Upper lobe of left lung (tissue), 6 donors: ENCODE measurements at places on chromosomes 4 and X. TPM values are rescaled to one million over a fixed set of nuclear protein-coding genes. Genes with fewer than 3 reads are reported as not detected.

DNA sequence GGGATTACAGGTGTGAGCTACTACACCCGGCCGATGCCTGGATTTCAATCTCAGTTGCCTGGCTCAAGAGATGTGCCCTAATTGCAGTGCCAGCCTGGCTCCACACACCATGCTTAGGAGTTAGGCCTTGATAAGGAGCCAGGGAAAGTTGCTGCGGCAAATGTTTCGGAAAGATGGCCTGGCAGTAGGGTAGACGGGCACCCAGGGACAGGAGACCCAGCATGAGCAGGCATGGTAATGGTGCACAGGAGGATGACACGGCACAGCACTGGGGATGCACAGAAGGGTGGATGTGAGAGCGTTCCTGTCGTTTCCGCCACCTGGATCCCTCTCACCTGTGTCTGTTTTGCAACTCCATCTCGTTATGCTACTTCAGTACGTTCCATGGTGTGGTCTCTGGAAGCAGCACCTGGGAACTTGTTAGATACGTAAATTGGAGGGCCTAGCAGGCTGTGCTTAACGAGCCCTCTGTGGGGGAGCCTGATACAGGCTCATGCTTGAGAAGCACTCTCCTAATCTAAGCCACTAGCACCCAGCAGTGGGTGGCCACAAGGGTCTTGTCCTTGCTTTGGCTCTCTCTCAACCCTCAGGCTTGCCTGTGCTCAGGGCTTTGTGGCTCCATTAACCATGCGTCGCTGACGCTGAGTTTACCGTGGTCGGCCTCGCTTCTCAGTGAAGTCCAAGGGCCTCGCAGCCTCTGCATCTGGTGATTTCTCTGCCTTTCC lies 20.3 kb downstream of the RNF4 start:
- DNase-seq, result no peak
- peaks cover 47% of the 10 kb centered on the region for H3K36me3 ChIP-seq
- H3K4me3 ChIP-seq, result no peak overlapping the region
- peaks cover 49% of the 10 kb centered on the region for H3K4me1 ChIP-seq
- H3K27me3 ChIP-seq, result no peaks in the 10 kb centered on the region

GRCh38 chr4:165481053-165481835 lies 102.4 kb downstream of the CPE start:
- no peaks in the 10 kb centered on the region for H3K36me3 ChIP-seq
- H3K4me1 ChIP-seq, result no peaks in the 10 kb centered on the region
- DNase-seq, result no peak
- no peak overlapping the region for H3K4me3 ChIP-seq

DNA sequence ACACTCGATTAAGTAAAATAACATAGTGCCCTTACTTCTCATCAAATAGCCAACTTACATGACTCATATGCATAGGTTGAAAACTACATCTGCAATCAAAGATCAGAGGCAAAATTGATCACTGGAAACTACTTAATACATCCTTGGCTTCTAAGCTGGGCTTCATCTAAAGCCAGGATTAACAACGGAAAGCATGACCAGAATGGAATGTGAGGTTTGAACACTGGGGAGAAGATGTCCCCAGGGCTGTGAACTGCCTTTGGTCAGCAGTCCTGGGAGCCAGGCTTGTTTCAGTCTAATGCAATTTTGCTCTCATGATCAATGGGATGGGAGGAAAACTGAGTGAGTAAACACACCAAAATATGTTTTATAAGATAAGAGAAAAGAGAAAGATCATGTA lies 192.5 kb upstream of the TTC29 start:
- H3K27me3 ChIP-seq, result no peaks in the 10 kb centered on the region
- H3K4me3 ChIP-seq, result no peak overlapping the region
- DNase-seq, result no peak
- peaks cover 5% of the 10 kb centered on the region for H3K4me1 ChIP-seq
- no peak overlapping the region for H3K27ac ChIP-seq

DNA sequence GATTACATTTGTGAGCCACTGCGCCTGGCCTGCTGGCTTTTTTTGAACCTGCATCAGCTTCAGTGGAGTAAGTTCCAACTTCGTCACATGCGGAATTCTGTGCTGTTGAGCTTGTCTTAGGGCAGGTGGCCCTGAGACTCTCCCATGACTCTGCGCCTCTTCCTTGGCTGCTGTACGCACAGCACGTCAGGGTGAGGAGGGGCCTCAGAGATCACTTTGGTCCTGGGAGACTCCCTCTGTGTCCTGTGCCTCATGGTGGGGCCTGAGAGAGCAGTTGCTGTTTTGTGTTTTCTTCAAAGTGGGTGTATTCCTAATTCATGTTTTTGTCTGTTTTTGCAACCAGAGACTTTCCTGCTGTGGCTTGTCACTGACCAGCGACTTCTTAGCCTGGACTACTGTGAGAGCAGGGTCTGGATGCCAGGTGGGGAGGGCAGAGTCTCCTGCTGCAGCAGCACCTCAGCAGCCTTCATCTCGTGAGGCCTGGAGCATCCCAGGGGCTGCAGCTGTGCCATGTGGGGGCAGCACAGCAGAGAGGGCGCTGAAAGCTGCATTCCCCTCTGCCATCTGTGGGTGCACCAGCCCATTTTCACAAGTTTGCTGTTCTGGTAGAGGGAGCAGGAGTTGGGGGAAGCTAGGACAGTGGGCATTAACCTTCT lies 107.8 kb downstream of the TNIP2 start:
- H3K27ac ChIP-seq, result no peak overlapping the region
- peaks cover 65% of the 10 kb centered on the region for H3K36me3 ChIP-seq
- peak; percentile 10 for DNase-seq
- H3K27me3 ChIP-seq, result no peaks in the 10 kb centered on the region
- H3K4me3 ChIP-seq, result no peak overlapping the region

DNA sequence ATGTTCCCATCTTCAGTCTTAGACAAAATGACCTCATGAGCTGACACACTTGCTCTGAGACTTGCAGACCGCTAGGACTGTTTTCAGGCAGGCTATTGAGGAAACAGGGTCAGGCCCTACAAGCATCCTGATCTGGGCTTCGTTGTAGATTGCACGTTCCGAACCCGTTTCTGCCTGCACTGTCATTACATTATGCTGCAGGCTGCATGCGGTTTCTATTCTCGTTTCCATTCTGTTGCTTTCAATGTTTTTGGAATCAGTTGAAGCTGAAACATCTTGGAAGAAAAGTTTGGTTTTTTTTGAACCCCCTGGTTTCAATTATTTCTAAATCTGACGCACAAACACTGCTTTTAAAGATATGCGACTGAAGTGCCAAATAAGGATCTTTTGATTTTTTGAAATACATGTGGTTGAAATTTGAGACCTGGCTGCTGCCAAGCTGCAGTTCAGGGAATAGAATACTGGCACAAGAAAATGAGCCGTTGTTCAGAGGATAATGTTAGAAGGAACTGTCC lies 716.1 kb upstream of the INTU start:
- DNase-seq, result no peak
- no peaks in the 10 kb centered on the region for H3K36me3 ChIP-seq
- no peaks in the 10 kb centered on the region for H3K27me3 ChIP-seq
- no peak overlapping the region for H3K27ac ChIP-seq
- H3K4me1 ChIP-seq, result no peaks in the 10 kb centered on the region

DNA sequence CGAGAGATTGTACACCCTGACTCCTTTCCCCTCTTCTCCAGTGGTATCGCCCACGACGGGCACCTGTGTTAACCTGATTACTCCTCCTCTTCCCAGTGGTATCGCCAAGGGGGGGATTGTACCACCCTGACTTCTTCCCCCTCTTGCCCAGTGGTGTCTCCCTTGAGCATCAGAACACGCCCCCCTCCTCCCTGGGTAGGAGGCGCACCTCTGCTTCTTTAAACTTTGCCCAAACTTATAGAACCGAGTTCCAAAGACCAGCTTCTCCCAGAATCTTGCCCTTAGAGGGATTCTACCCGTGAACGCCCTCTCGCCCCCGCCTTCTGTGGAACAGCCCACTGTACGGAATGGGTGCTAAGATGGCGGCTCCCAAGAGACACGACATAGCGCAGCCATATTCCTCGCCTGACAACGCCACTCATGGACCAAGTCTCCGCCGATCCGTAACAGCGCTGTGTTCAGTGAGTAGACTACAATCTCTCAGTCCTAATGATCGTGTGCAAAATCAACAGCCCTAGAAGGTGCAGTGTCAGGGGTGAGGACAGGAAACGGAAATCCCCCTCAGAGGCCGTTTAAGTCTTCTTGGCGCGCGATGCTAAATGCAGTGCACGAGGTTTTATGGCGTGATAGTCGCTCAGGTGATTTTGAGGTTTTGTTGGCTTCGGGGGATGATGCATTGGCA lies 4.2 kb upstream of the ZNF157 start:
- H3K27me3 ChIP-seq, result no peaks in the 10 kb centered on the region
- no peaks in the 10 kb centered on the region for H3K36me3 ChIP-seq
- no peaks in the 10 kb centered on the region for H3K4me1 ChIP-seq
- H3K4me3 ChIP-seq, result peak overlapping the region; percentile 35

DNA sequence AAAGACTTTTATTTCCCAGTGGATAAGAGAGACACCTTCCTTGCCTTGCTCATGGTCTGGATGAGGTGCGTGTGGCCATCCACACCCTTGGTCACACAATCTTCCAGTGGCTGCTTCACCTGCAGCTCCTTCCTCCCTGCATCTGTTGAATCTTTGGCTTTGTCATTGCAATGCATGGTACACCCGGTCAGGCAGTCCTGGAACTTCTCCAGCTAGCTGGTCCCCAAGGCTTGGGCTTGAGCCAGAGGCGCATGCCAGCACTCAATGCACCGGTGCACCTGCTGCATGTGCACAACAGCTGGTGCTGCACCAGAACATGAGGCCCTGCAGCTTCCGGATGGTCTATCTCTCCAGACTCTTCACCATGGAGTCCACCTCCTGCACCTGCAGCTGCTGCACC lies 31.7 kb downstream of the SCML1 start:
- no peaks in the 10 kb centered on the region for H3K27me3 ChIP-seq
- no peak overlapping the region for H3K27ac ChIP-seq
- no peak for DNase-seq
- no peaks in the 10 kb centered on the region for H3K4me1 ChIP-seq

Gene SLC10A4
- 0.89 TPM for total RNA-seq
